ENCODE measurements at places on chromosomes 2 and 18.
A peak's percentile ranks its signal among the peaks of the same experiment; 100 is the strongest.

DNA sequence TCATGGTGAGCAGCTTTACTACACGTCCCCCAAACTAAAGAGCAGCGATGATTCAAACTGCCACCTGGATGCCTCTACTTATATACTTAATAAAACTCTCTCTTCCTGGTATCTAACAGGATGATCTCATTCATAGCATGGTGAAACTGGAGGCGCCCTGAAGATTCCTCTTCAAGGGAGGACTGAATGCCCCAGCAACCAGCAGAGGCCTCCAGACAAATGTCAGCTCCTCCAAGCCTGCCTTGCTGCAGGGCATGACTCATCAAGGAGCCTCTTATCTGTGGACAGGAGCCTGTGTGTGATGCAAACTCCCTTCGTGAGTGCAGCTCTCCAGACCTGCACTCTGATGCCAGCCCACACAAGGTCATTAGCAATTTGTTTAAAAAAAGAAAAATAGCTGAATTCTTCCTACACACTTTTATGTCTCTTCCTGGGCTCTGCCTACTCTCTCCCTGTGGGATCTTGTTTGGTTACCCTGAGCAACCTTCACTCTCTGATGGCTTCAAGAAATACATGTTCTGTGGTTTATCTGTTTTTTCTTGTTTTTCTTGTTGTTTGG, 30.2 kb downstream of the LONRF2 start:
- peak; percentile 34 for DNase-seq

DNA sequence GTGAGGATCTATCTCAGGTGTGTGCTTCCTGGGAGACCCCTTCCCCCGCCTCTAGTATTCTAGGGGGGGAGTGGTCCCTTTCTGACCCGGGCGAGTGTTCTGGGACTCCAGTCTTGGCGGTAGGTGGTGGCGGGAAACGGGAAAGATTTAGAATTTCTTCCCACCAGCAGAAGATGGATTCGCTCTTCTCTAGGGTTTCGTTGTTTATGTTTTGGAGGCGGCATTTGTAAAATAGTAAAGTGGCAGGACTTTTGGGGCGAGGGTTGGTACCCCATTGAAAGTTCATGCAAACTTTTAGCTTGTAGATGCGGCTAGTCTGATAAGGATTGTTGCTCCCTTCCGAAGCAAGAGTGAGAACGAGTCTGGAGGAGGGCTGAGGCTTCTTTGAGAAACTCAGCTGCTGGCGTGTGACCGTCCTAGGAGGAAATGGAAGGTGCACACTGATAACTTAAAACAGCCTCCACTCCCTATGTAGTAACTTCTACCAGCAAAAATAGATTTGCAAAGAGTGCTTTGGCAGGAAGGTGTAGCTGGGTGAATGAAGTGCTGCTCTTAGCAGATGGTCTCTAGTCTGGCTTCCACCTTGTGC, 412 bp downstream of the GPD2 start:
- DNase-seq = peak; percentile 43

DNA sequence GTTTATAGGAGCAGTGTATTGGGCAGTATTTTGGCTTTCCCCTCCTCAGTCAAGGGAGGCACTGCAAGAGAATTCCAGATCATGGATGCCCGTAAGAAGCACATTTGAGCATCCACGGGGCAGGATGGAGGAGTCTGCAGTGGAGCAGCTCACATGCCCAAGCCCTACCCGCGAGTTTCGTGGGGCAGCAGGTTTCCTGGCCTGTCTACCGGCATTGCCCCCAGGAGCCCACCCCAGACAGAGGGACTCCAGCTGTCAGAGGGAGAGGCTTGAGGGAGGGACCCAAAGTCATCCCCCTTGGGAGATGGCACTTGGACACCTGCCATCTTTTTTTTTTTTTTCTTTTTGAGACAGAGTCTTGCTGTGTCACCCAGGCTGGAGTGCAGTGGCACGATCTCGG, 31.3 kb downstream of the TMEM177 start:
- no peak for DNase-seq

DNA sequence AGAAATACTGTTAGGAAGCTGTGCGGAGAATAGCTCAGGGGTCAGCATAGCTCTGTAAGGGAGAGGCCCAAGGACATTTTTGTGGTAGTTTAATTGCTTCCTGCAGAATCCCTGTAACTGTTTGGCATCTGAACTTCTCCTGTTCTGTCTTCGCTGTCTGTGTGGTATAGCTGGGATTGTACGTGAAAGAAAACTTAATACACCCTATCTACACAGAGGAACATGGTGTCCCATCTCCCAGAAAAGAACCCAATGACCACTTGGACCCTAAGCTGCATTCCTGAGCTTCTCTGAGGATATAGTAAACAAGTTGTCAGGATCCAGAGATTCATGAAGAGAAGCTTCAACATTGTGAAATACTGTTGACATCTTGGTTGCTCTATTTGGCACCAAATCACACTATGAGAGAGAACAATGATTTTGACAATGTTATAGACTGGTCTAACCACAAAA, 81.3 kb downstream of the CDC42EP3 start:
- no peak for DNase-seq

GRCh38 chr18:21894619-21895367, 154.2 kb downstream of the MIB1 start:
- no peak for DNase-seq

DNA sequence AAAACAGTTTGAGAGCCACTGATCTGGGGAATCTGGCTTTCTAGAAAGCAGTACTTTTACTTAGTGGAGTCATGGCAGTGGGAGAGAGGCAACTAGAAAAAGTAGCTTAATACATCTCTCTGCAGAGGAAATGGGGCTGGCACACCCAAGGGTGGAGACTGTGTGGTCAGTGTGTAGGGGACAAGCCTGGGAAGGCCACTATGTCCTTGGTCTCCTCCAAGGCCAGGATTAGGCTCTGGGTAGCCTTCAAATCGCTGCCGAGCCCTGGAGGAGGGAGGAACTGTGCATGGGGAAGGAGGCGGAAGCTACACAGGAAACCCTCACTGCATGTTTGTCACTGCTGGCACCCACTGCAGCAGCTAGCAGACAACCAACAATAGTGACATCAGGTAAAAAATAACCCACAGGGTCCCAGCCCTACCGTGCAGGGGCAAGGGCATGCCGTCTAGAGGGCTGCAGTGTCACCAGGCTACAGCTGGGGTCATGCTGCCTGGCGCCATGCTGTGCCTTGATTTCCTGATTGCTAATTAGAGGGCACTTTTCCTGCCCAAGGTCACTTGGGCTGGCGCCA, 34.8 kb downstream of the LBH start:
- peak; percentile 40 for DNase-seq

- no peak for DNase-seq
These were observed 2.7 kb downstream of the PRLH start for GRCh38 chr2:237569041-237569440.

DNA sequence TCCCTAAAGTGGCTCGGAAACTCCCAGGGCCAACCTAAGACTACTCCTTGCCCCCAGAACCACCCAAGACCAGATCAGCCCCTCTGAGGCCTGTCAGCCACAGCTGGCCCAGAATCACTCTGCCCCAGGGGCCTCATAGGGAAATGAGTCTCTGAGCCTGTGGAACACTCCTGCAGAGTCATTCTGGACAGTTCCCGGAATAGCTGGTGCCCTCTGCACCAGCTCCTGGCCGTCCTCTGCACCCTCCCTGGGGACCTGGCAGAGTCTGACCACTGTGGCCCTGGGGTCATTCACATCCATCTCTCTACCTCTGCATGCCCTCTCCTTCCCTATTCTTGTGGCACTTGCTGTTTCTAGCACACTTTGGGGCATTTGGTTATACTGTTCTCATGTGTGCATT, 14.6 kb upstream of the TMEM214 start:
- DNase-seq = no peak

GRCh38 chr2:70670202-70670601, 97.8 kb downstream of the ADD2 start:
- DNase-seq = no peak

DNA sequence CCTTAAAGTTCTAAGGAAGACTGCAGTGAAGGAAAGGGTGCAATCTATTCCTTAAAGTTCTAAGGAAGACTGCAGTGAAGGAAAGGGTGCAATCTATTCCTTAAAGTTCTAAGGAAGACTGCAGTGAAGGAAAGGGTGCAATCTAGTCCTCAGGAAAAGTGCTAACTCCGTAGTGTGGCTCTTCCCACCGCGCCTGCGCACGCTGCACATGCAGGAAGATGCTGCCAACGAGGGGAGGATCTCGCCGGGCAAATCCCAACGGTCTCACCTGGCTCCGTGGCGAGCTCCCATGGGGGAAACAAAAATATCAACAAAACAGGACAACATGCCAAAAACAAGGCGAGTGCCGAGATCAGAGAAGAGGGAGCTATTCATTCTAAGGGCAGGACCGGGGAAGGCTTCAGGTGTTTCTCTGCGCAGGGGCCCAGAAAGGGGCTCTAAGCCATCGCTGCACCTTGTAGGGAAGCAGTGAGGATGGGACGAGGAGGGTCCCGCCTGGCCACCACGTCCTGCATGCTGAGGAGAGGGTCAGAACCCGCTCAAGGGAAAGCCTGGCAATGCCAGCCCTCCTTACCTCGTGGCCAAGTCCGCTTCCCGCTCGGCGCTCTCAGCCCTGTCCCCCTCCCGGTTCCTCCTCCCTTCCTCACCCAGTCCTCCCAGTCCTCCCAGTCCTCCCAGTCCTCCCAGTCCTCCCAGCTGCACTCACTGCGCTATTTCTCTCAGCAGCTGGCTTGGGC, 24.5 kb downstream of the TIMM21 start:
- no peak for DNase-seq

DNA sequence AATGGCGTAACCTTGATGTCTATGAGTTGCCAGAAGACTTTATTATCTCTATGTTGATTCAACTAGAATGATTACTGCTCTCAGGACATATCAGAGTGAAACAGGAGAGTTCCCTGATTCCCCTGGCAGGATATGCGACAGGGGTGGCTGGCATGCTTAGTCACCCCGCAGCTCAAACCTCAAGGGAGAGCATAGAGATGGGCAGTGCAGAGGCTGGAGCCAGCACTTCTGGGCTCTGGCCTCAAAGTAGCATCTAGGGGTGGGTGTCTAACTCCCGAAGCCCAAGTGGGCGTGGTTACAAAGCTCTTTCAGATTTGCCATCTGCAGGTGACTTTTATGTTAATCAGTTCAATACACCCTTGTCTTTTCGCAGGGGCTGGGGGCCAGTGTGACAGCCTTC, 391.6 kb downstream of the ADCYAP1 start:
- DNase-seq = no peak

- no peak for DNase-seq
These were observed 37.2 kb downstream of the SOX11 start for GRCh38 chr2:5729416-5729815.

- no peak for DNase-seq
These were observed 36.1 kb upstream of the GPR17 start for GRCh38 chr2:127609818-127610217.

GRCh38 chr2:217092710-217093379, 233.0 kb upstream of the TNP1 start:
- no peak for DNase-seq

GRCh38 chr2:120434492-120435308, 88.8 kb downstream of the INHBB start:
- DNase-seq = no peak

GRCh38 chr2:135617501-135618015, 86.3 kb downstream of the R3HDM1 start:
- DNase-seq = no peak

- DNase-seq = no peak
These were observed 58.9 kb upstream of the ZSWIM2 start for GRCh38 chr2:186907897-186908296.

DNA sequence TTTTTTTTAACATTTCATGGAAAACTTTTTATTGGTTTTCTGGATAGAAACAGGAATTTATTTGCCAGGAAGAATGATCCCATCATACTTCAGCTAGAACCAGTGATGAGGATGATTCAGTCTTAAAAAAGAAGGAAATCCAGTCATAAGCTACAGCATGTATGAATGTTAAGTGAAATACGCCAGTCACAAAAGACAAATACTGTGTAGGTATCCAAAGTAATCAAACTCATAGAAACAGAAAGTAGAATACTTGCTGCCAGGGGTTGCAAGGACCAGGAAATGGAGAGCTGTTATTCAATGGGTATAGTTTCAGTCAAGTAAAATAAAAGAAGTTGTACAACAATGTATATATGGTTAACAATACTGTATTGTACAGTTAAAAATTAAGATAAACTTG, 21.3 kb downstream of the PSME4 start:
- DNase-seq = no peak

DNA sequence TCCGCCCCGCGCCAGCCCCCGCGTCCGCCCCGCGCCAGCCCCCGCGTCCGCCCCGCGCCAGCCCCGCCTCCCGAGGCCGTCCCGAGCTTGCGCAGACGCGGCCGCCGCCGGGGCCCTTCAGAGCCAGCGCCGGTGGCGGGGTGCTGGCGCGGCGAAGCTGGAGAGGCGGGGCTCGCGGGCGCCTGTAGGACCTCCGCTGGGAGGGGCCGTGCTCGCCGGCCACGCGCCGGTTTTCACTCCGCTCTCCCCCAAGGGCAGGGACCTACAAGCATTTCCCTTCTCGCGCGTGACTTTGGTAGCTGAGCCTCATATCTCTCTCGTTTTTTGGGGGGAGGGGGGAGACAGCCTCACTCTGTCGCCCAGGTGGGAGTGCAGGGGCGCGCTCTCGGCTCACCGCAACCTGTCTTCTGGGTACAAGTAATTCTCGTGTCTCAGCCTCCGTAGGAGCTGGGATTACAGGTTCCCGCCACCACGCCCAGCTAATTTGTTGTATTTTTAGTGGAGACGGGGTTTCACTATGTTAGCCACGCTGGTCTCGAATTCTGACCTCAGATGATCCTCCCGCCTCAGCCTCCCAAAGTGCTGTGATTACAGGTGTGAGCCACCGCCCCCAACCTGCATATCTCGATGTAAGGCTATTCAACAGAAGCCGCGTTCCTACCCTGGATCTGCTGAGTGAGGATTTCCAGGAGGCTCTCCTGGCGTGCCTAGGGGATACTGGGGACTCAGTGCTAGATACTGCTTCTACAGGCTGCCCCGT, at the start of gene ZNF514:
Gene ZNF514 (minus strand): TSS at position 159 of the 760 bp plus-strand sequence. CDS start 6,595 bp downstream, outside the sequence.
- peak; percentile 84 for DNase-seq

DNA sequence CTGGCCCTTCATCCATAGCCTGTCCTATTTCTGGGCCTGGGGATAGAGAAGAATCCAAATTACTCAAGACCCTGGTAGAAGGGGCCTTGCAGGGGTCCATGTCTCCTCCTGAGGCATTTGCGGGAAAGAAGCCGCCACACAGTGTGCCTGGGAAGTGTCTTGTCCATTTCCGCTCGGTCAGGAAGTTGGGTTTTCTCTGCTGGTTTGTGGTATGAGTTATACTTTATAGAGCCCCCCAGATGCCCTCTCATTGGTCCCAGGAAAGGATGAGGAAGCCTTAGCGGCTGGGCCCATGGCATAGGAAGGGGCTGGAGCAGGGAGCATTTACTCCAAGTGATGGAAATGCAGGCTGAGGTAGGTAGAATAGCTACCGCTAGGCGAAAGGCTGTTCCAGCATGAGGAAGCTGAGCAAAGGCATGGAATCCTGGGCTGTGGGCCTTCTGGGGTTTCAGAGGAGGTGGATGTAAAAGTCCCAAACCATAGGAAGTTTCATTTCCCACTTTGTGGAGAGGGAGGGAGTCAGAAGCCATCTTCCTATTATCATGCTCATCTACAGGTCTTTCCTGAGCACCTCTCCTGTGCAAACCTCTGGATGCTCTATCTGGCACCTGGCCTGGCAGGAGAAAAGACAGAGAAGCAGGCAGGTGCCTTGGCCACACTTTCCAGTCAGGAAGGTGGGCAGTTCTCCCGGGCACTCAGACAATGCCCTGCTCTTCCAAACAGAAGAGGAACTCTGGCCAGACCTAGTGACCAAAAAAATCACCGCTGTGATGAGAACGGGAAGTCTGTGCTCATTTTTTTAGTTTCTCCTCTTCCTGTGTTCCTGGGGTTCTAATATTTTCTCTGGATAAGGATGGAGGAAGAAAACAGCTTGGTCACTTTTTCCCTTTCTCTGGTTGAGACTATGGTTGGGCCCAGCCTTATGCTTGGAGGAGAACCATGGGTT, 2.6 kb upstream of the CD207 start:
- DNase-seq = peak; percentile 50

GRCh38 chr2:132936791-132937190, 266.8 kb upstream of the LYPD1 start:
- no peak for DNase-seq
